Stimulated activated CD8-positive, alpha-beta memory T cell treated with anti-CD3 and anti-CD28 coated beads, Interleukin-7, amount 100 ng/mL, for 1 hour (primary cell): ENCODE measurements at places on chromosomes 4 and X.

DNA sequence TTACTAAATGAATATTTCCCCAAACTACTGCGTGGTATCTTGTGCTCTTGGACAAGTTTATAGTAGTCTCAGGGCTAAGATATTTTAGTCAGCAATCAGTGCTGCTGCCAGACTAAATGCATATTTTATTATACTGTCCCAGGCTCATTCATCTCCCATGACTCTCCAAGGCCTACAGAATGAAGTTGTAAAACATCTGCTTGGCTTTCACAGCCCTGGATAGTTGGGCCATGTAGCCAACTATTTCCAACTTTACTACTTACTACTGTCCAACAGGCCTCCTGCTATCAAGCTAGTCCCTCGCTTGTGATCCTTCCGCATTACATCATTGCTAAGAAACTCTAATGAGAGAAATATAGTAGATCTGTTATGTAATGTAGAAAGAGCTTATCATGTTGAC, 31.4 kb downstream of the MAGEB16 start:
- no peak for DNase-seq

DNA sequence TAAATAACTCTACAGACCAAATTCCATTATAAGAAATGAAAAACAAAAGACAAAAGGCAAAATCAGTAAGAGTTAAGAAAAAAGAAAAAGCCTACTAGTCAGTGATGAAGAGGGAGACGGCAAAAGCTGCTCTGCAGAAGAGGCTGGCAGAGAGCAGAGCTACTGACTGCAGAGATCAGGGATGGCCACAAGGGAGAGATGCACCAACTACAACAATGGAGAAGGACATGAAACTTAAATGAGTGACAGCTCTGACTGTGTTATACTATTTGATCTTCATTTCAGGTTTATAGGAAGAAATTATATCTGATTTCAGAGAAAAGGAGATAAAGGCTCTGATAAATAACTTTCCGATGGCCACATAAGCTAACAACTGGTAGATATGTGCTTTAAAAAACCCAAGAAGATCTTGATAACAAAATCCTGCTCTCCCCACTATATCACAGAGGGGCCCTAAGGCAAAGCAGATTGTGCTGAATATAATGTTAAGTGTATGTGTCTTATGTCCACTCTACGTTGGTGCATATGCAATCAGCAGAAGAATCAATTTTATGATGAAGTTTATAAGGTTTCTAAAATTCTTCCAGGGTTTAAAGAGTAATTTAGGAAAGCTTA, 58.4 kb upstream of the COX18 start:
- no peak for DNase-seq

GRCh38 chr4:1010395-1011021, 918 bp upstream of the FGFRL1 start:
- DNase-seq = peak; percentile 34

DNA sequence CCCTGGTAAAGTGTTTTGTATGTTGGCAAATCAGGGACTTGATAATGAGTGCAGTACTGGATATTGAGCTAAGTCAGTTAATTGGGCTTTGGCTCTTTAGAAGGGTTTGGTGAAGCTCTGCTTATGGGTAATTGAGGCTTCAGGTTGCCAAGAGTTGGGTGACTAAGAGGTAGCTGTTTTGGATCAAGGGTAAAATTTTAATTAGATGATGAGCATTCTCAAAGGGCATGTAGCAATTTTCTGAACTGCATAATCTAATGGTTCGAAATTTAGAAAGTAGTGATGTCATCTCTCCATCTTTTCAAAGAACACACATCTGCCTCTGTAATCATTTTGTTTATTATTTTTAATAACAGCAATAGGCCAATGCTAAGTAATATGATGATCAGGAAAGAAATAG, 5.5 kb upstream of the TRIM2 start:
- no peak for DNase-seq

DNA sequence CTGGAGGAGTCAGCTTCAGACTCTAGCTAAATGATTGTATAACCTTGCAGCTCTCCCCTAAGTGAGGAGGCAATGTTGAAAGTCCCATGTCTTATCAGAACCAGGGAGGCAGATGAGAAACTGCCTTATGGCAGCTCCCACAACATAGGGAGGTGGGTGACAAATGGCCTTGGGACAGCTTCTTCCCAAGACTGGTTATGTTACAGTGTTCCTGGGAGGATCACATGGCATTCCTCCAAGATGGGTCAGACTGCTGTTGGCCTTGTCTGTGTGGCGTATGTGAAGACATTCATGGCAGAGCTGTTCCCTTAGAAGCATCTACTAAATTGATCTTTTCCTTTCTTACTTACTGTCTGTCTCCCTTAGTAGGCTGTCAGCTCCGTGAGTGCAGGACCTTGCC, 42.0 kb downstream of the HPRT1 start:
- DNase-seq = no peak

DNA sequence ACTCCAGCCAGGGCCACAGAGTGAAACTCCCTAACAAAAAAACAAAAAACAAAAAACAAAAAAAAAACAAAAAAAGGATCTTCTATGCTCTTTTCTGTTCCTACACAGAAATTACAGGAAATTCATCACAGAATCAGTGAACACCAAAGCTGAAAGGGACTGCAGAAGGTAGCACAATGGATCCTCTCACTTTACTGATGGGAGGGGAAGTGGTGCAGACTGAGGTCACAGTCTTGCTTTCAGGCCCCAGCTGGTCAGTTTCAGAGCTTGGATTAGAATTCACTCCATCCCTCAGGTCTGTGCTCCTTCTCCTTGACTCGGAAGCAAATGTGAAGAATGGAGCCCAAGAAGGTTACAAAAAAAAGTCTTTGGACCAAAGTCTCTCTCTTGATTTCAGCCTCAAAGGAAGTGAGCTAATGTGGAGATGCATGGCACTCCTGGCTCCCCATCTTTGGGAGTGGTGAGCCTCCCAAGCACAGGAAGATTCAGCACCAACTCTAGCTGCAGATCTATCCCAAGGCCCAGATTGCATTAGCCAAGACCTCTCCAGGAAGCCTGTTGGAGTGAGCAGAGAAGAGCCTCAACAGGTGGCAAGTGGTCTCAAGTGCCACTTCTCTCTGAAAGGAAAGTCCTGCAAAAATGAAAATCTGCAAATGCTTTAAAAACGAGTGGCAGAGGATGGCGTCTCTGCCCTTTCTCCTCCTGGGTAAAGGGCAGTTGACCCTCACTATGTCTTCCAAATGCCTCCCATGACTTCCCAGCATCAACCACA, 176.0 kb downstream of the MAML3 start:
- no peak for DNase-seq

DNA sequence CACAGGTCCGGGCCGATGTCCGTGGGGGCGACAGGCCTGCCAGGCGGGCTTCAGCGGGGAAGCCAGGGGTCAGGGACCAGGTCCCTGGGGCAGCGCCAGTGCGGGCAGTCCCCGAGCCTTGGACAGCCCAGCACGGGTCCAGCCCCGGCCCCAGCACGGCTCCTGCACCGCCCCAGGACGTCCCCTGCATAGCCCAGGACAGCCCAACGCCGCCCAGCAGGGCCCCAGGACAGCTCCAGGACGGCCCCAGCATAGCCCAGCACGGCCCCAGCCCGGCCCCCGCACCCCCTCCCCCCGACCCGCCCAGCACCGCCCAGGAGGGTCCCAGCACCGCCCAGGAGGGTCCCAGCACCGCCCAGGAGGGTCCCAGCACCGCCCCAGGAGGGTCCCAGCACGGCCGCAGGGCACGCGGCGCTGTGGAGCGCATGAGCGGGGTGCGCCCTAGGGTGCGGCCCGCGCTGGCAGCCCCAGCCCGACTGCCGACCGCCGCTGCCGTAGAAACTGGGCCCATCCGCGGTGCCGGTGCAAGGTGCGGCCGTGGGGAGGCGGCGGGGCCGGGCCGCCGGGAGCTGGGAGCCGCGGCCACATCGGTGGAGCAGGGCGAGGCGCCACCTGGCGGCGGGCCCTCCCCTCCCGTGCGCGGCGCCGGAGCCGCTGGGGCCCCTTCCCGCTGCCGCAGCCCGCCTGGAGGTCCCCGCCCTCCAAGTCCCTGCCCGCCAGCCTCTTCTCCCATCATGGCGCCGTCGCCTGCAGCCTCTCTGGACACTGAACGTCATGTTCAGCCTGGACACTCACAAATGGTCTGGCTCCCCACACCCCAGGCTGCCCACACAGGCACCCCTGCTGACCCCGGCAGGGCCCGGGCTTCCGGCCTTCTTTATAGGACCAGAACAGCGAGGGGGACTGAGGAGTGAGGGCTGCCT, 106.8 kb upstream of the NKX1-1 start:
- DNase-seq = no peak

DNA sequence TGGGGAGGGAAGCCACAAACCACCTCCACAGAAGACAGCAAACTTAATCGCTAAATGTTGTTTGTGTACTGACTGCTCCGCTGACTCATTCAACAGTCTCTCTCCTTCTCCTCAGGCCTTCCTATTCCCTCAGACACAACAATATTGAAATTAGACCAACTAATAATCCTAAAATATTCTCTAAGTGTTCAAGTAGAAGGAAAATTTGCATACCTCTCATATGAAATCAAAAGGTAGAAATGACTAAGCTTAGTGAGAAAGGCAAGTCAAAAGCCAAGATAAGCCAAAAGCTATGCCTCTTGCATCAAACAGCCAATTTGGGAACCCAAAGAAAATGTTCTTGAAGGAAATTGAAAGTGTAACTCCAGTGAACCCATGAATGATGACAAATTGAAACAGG, 75.7 kb upstream of the ARHGAP24 start:
- no peak for DNase-seq

- no peak for DNase-seq
Measured at GRCh38 chr4:39348371-39349315, 17.5 kb downstream of the RFC1 start.

DNA sequence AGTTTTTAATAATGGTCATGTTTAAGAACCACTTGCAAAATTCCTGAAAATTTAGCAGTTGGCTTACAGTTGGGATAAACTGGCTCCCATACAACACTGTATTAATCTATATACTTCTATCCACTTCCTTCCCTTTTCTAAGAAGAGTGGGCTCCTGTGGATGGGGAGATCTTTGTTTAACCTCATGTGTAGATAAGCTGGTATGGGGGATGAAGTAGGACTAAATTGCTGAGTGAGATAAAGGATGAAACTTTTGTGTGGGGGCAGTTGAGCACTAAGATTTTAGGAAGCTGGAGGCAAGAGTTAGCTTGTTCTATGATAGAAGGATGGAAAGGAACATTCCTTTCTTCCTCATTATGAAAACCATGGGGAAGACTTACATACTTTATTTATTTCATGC, 54.6 kb upstream of the ATP8A1 start:
- no peak for DNase-seq

DNA sequence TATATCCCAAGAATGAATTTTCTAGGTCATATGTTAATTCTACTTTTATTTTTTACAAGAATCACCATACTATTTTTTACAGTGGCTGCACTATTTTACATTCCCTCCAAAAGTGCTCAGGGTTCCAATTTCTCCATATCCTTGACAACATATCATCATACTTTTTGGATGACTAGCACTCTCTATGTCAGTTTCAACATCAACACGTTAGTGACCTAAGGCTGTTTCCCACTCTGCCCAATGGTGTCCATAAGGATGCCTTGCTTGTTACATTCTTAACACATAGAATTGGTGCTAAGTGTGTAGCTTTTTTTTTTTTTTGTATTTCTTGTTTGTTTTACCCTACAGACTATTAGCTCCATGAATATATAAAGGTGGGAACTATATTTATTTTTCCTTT, 175.4 kb downstream of the PCDH10 start:
- DNase-seq = no peak
